ENCODE measurements at places on chromosomes 12 and 14.

GRCh38 chr14:93855737-93856136, 67.5 kb upstream of the PRIMA1 start:
- DNase-seq: no peak

- DNase-seq: no peak
Observed at GRCh38 chr12:122825773-122826724, 9.2 kb upstream of the HIP1R start.

DNA sequence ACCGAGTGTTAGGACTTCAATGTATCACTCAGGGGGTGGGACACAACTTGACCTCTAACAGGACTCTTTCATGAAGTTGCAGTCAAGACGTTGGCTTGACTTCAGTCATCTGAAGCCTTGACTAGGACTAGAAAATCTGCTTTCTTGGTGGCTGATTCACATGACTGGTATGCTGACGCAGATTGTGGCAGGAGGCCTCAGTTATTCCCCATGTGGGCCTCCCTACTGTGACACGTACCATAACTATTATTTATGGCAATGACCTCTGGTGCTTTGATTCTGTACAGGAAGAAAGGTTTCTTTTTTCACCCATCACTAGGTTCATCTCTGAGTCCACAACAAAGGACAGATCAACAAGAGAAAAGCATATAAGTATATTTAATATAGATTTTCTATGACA, 270.4 kb downstream of the NEDD1 start:
- no peak for DNase-seq

GRCh38 chr12:87425942-87426554, 603.2 kb downstream of the C12orf50 start:
- no peak for DNase-seq

- DNase-seq: no peak
Observed at GRCh38 chr12:64170024-64170423, 52.1 kb downstream of the KICS2 start.

DNA sequence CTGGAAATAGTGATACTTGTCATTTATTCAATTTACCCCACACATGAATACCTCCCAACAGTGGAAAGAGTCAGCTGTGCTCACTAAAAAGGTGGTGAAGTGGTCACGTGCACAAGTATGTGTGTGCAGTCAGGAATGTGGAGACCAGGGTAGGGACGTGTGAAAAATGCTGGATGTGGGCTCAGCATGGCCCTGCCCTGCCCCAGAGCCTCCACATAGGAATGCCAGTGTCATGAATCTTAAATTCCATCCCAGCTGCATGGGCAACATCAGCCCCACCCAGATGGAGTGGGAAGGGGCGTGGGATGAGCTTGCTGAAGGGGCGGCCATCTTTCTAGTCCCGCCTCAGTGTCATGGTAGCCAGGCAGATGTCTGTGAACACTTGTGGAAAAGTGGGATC, 87.7 kb downstream of the C12orf75 start:
- DNase-seq: no peak

- no peak for DNase-seq
Observed at GRCh38 chr14:75636100-75636692, 24.5 kb downstream of the ERG28 start.

DNA sequence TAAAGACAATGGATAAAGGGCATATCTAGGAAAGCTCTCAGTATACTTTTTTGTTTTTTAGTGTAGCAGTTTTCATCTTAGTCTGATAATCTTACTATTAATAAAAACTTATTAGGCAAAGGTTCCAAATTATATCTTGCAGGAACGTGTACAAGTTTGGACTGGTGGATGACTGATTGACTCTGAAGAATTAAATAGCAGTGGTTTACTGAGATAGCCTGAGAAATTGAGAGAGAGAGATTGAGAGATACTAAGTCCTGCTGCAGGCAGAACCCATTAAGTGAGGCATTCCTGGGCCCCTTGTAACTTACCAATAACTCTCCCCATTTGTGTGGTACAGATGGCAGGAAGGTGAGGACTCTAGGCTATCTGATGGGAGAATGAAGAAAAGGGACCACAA, 80.2 kb upstream of the SLC38A2 start:
- DNase-seq: no peak

DNA sequence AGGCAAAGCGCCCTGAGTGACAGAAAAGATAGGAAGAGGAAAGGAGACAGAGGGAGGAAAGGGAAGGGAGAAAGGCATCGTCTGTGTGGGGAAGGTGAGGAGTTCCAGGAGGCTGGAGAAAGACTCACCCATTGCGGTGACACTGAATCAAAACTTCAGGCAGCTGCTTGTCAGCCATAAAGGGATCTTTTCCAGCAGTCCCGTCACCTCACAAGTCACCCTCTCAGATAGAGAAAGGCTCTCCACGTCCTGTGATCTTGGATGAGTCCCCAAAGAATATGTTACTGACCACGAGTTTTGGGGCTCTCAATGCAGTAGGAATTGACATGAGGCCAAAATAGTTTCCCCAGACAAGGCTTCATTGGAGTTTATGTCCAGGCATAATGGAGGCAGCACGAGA, 9.8 kb upstream of the GMFB start:
- DNase-seq: no peak

DNA sequence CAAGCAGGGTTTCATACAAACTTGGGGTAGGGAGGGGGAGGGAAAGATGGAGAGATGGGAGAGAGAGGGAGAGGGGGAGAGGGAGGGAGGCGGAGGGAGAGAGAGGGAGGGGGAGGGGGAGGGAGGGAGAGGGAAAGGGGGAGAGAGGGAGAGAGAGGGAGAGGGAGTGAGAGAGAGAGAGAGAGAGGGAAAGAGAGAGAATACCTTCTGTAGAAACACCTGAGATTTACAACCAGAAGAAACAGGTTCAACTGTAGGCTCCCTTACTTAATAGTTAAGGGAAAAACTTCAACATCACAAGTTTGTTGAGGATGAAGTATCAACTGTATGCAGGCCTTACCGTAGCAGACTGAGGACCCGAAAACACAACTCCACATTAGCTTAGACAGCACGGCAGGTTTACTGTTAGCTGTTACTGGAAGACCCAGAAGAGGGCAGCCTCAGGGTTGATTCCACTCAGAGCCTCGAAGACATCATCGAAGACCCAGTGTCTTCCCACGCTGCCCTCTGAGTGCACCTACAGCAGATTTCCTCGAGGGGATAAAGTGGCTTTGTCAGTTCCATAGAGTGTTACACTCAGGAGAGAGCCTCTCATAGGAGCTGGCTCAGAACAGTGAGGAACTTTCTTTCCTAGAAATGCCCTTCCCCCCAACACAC, 72.4 kb downstream of the NT5DC3 start:
- no peak for DNase-seq

DNA sequence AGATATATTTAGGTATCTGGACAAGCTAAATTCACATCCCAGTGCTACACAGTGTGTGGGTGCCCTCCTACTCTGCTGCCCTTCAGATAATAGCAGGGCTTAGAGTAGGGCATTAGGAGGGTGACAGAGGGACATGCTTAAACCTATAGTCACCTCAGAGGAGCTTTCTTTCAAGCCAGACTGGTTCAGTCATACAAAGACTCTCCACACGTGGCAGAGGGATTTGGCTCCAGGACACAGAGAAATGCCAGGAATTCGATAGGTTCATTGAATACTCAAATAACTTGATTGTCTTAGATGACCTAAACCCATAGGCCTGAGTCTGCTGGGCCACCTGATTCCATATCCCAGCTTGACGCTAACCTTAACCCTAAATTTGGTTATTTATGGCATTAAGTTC, 163.5 kb downstream of the TPH2 start:
- no peak for DNase-seq
